ENCODE measurements at places on chromosomes 1 and 21. TPM values are rescaled to one million over a fixed set of nuclear protein-coding genes. Genes with fewer than 3 reads are reported as not detected.

OR6K2 gene
- polyA plus RNA-seq: not detected

TTC39A gene
- polyA plus RNA-seq: 15.6 TPM

SLC22A15 gene
- 3.5 TPM for polyA plus RNA-seq

LRRC53 gene
- not detected for polyA plus RNA-seq

UBE2U gene
- not detected for polyA plus RNA-seq

FCAMR gene
- not detected for polyA plus RNA-seq

C1orf115 gene
- polyA plus RNA-seq: 15.1 TPM

NR5A2 gene
- polyA plus RNA-seq: 0.52 TPM

RGS16 gene
- polyA plus RNA-seq: 2.1 TPM

FNDC10 gene
- polyA plus RNA-seq: 0.68 TPM

PHLDA3 gene
- polyA plus RNA-seq: 18.1 TPM

CCDC185 gene
- polyA plus RNA-seq: 0.34 TPM

WDR64 gene
- not detected for polyA plus RNA-seq

CRYAA gene
- polyA plus RNA-seq: not detected

NTMT2 gene
- 1.6 TPM for polyA plus RNA-seq

CYP4A22 gene
- polyA plus RNA-seq: not detected

CASQ1 gene
- 33.3 TPM for polyA plus RNA-seq

DNALI1 gene
- 7.7 TPM for polyA plus RNA-seq

CALML6 gene
- 0.18 TPM for polyA plus RNA-seq

TFF3 gene
- polyA plus RNA-seq: 2.6 TPM

RHEX gene
- polyA plus RNA-seq: not detected

TFF2 gene
- polyA plus RNA-seq: not detected

KCNH1 gene
- 0.02 TPM for polyA plus RNA-seq

CRB1 gene
- polyA plus RNA-seq: 0.05 TPM

MARCKSL1 gene
- 30.6 TPM for polyA plus RNA-seq

TRNP1 gene
- polyA plus RNA-seq: 64.6 TPM

KLHDC7A gene
- 0.02 TPM for polyA plus RNA-seq

SRRM1 gene
- polyA plus RNA-seq: 41.2 TPM

GUCA2A gene
- polyA plus RNA-seq: not detected

ASCL5 gene
- polyA plus RNA-seq: not detected

UTS2 gene
- 0.05 TPM for polyA plus RNA-seq

ZNF692 gene
- polyA plus RNA-seq: 24.4 TPM

OR2G6 gene
- polyA plus RNA-seq: not detected

HEYL gene
- polyA plus RNA-seq: 22.6 TPM

GBP3 gene
- 3.5 TPM for polyA plus RNA-seq

KIRREL1 gene
- 6.0 TPM for polyA plus RNA-seq

SLAMF9 gene
- polyA plus RNA-seq: not detected

SEMA4A gene
- 3.7 TPM for polyA plus RNA-seq

GBP2 gene
- polyA plus RNA-seq: 22.9 TPM
